ENCODE measurements at places on chromosomes 1 and 21.
A peak's percentile ranks its signal among the peaks of the same experiment; 100 is the strongest.

DNA sequence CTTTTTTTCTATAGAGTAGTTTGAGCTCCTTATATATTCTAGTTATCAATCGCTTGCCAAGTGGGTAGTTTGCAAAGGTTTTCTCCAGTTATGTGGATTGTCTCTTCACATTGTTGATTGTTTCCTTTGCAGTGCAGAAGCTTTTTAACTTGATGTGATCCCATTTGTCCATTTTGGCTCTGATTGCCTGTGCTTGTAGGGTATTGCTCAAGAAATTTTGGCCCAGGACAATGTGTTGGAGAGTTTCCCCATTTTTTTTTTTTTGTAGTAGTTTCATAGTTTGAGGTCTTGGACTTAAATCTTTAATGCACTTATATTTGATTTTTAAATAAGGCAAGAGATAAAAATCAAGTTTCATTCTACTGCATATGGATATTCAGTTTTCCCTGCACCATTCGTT, 774.8 kb upstream of the ADAMTS5 start:
- no peak for DNase-seq

DNA sequence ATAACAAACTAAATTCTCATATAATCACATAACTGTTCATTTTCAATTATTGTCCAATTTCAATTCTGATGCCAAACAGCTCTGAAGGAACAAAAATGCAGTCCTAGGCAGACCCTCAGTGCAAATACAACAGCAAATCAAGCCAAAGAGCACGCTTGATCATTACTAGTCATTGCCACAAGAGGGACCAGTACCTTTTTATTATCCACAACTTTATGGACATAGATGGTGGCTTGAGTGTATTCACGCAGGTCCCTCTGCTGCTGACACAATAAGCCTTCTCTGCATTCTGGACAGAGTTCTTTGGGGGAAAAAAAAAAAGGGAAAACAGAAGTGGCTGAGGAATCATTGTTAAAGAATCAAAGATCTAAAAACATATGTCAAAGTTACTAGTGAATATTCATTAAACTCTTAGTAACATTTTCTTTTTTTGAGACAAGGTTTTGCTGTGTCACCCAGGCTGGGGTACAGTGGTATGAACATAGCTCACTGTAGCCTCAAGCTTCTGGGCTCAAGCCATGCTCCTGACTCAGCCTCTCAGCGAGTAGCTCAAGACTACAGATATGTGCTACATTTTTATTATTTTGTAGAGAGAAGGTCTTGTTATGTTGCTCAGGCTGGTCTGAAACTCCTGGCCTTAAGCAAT, 34.3 kb upstream of the RAP1GAP start:
- peak; percentile 61 for DNase-seq

- DNase-seq: peak; percentile 44
Measured at GRCh38 chr1:76668046-76668445, 199.2 kb upstream of the ST6GALNAC5 start.

DNA sequence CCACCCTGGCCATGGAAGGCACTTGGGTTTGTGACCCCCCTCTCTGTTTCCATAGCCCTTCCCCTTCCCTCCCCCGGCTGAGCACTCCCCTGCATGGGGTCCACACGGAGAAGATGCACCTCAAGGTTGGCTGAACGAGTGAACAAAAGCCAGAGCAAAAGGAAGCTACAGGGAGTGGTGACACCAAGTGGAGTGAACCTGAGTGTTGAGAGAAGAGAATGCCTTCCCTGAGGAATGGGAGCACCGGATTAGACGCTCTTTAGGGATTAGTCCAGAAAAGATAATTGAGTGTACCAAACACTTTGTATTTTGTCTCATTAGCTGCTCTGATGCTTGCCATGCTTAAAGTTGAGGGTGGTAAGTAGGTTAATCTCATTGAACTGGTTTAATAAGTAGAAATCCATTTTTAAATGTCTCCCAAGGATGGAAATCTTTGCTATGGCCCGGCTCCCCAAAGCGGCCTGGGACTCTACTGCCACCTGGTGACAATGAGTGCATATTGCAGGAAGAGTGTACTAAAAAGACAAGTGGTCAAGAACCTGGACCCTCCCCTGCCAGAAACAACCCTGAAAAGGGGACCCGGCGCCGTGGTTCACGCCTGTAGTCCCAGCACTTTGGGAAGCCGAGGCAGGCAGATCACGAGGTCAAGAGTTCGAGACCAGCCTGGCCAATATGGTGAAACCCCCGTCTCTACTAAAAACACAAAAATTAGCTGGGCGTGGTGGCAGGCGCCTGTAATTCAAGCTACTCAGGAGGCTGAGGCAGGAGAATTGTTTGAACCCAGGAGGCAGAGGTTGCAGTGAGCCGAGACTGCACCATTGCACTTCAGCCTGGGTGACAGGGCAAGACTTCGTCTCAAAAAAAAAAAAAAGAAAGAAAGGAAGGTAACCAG, 150.6 kb upstream of the ZC3H12A start:
- no peak for DNase-seq

GRCh38 chr1:153260585-153261280, 1.2 kb downstream of the LORICRIN start:
- no peak for DNase-seq

- no peak for DNase-seq
Measured at GRCh38 chr1:21616372-21616771, 52.8 kb downstream of the RAP1GAP start.

DNA sequence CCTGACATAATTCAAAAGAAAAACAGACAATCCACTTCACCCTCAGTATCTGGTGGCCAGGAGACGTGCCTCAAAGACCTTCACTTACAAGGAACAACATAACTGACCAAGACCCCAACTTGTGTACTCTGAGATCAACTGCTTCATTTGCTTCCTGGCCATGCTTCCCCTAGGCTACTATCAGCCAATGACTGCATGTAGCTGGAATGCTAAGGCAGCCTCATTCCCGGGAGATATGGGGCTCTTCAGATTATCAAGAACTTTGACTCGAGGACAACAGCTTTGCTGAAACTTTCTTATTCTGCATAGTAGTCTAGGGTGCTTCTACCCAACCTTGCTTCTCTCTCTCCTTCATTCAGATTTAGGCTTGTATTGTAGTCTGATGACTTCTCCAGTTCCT, 11.7 kb upstream of the UCK2 start:
- DNase-seq: peak; percentile 44

GRCh38 chr1:52204696-52205095, 62.8 kb downstream of the ZFYVE9 start:
- DNase-seq: no peak

GRCh38 chr1:17186216-17186909, 18.6 kb upstream of the PADI1 start:
- DNase-seq: no peak

DNA sequence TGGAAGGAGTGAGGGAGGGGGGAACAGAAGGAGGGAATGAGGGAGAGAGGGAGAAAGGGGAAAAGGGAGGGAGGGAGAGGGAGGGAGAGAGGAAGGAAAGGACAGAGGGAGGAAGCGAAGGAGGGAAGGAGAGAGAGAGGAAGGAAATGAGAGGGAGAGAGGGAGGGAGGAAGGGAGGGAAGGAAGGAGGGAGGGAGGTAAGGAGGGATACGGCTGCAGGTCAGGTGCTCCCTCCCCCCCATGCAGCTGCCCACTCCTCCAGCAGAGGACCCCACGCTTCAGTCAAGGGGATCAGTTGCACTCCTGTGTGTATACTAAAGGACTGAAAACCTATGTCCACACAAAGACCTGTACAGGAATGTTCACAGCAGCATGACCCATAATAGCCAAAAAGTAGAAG, 54.8 kb downstream of the CLSTN1 start:
- no peak for DNase-seq

DNA sequence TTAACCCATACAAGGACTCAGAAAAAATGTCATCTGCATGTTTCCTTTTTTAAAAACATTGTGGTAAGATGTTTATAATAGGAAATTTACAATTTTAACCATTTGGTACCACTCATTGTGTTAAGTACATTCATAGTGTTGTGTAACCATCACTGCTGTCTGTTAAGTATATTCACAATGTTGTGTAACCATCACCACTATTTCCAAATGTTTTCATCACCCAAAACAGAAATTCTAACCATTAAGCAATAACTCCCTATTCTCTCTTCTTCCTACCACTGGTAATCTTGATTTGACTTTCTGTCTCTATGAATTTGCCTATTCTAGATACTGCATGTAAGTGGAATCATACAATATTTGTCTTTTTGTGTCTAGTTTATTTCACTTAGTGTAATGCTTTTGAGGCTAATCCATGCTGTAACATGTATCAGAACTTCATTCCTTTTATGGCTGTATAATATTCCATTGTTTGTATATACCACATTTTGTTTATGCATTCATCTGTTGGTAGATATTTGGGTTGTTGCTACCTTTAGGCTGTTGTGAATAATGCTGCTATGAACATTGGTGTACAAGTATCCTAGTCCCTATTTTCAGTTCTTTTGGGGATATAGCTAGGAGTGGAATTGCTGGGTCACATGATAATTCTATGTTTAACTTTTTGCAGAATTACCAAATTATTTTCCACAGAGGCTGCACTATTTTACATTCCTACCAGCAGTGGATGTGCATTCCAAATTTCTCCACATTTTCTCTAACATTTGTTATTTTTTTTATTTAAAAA, 14.1 kb downstream of the HIPK1 start:
- peak; percentile 77 for DNase-seq

- peak; percentile 15 for DNase-seq
Measured at GRCh38 chr1:247077876-247078257, 744 bp downstream of the ZNF670 start.

DNA sequence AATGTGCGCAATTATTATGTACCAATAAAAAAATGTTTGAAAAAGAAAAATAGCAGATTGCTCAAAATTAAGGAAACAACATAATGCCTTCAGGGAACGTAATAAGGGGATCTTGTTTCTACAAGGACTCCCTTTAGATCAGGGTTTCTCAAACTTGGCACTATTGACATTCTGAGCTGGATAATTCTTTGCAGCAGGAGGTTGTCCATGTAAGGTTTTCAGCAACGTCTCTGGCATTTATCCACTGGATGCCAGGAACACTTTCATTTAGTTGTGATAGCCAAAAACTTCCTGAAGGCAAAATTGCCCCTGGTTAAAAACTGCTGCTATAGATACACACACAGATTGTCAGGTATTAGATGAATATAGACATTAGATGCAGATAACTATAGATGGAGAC, 666.7 kb upstream of the ADAMTS5 start:
- peak; percentile 11 for DNase-seq

DNA sequence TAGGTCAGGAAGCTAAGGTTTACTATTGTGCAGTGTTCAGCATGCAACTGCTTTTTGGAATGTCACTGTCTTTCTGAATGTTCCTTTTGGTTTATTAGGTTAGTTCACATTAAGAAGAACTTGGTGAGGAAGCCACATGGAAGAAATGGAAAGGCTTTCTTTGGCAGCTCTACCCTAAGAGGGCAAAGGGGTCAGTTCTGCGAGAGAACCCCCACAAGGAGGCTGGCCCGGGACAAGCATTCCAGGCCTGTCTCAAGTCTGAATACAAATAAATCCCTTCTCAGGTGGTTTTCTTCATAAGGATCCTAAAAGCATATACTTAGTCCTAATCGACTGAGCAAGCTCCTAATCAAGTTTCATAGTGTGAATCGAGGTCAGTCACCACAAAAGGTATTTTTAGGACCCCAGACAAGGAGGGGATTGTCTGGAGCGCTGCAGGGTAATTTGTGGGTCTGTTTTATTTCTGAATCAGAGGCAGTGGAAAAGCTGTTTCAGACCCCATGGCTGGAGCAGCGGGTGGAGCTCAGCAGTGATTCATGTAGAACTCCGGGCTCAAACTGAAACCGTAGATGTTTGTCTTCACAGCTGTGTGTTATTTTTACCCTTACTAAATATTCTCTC, 63.3 kb downstream of the ERG start:
- DNase-seq: peak; percentile 87

Data from fibroblast of lung (primary cell).